ENCODE measurements at places on chromosomes 13 and 19.
A peak's percentile ranks its signal among the peaks of the same experiment; 100 is the strongest.

GRCh38 chr19:31595521-31595920 is 246.3 kb upstream of the TSHZ3 start:
- DNase-seq, result no peak

- no peak for DNase-seq
Observed at GRCh38 chr13:102869948-102870676, 24.3 kb downstream of the ERCC5 start.

GRCh38 chr19:54329476-54330165 is 9.3 kb downstream of the LILRA4 start:
- no peak for DNase-seq

DNA sequence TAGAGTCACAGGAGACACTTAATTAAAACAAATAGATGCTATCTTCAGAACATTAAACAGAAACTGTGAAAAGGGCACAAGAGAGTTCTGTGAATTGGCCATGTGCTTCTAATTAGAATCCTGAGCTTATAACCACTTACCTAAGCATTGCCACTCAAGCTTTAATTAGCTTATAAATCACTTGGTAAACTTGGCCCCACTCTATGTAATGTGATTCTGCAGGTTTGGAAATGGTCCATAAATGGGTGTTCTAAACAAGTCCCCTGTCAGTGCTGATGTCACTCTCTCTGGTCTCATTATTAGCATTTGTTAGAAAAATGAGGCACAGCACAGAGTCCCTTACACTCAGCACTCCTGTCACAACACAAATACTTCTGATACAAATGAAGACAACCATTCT is 18.0 kb downstream of the ZNF91 start:
- DNase-seq, result no peak

DNA sequence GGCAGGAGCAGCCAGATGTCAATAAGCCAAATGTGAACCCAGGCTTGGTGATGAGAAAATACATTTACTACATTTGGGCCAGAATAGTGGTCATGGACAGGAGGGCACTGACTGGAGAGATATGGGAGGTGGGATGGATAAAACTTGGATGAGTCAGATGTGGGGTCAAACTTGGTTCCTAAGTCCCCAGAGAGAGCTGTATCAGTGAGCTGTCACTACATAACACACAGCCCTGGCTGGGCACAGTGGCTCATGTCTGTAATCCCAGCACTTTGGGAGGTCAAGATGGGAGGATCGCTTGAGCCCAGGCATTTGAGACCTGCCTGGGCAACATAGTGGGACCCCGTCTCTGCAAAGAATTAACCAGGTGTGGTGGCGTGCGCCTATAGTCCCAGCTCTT is 51.6 kb upstream of the EHD2 start:
- DNase-seq, result no peak

DNA sequence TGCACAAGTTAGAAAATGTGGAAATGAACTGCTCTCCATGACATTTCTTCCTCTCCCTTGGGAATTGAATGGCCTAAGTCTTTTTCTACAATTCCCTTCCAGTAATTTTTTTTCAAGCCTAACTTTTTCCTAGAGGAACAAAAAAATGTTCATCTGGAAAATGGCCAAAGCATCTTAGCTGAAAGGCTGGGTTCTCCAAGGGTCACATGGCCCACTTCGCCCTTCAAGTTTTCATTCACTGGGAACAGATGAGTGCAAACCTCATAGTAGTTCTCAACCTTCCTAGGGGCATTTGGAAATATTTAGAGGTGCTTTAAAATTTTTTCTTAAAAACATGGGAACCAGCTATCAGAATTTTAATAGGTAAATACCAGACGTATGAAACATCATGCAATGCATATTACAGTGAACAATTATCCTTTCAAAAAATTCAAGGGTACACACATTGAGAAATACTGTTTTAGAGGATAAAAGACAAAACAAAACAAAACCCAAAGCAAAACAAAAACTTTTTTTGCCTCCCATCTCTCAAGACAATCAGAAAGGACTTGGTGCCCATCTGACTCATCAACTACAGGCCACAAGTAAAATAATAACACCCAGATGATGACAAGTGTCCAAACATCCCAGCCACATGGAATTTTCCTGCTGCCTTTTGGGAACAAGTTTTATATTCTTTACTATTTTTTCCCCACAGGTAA is 208.8 kb downstream of the SLITRK6 start:
- no peak for DNase-seq

DNA sequence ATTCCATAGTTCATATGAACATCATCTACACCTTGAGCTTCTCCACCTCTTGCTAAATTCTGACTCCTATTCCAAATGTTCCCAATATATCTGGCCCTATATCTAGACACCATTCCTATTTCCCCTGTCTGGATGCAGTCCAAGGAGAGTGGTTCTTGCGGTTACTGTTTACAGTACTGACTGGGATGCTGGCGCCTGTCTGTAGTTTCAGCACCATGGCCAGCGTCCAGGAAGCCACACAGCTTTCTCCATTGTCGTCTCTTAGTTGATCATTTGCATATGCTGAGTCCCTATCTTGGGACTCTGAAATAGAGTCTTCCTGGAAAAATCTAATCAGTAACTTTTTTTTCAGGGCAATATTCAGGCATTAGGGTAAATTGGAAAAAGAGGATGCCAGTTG is 14.9 kb downstream of the LAIR2 start:
- DNase-seq, result peak; percentile 9

- DNase-seq, result no peak
Observed at GRCh38 chr13:103542648-103543047, 476.4 kb upstream of the SLC10A2 start.

DNA sequence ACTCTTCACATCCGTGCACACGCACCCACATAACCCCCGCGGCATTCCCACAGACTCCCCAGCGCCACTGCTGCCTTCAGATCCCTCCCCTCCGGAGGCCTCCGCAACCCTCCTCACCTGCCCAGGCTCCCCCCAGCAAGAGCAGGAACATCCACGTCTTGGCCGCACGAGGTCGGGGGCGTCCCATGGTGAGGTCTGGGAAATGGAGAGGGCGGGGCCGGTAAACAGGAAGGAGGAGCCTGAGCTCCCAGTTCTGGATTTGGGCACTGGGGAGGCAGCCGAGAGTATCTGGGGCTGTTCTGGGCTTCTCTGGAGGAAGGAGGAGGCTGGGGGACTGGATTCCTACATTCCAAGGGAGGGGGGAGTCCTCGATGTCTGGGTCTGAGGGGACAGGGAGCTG is 423 bp downstream of the KLK8 start:
- DNase-seq, result no peak

DNA sequence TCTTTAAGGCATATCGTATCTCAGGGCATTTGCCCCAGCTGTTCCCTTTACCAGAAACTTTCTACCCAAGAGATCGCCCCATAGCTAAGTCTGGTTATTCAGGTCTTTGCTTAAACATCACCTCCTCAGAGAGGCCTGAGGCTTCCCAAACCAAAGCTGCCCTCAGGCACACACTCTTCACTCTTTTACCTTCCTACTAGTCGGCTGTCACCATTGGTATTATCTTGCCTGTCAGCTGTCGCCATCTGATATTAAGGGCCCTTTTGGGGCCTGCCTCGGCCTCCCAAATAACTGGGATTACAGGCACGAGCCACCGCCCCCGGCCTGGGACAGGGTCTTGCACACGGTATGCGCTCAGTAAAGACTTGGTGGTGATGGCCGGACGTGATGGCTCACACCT is 1.0 kb downstream of the GADD45GIP1 start:
- no peak for DNase-seq

DNA sequence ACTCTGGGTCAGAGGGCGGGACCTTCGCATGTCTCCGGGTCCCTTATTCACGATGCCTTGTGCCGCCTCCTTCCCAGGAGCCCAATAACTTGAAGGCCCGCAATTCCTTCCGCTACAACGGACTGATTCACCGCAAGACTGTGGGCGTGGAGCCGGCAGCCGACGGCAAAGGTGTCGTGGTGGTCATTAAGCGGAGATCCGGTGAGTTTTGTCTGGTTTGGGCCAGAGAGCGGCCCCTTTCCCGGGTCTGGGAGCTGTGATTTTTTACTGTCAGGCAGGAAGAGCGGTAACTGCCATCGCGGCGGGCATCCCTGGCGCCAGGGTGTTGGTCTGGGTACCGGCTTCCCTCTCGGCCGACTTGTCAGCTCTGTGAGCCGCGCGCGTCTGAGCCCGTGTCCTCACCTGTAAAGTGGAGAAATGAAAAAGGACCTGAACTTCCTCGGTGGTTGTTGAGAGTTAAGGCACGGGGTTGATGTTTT is 800 bp downstream of the RPL28 start:
- DNase-seq, result no peak

DNA sequence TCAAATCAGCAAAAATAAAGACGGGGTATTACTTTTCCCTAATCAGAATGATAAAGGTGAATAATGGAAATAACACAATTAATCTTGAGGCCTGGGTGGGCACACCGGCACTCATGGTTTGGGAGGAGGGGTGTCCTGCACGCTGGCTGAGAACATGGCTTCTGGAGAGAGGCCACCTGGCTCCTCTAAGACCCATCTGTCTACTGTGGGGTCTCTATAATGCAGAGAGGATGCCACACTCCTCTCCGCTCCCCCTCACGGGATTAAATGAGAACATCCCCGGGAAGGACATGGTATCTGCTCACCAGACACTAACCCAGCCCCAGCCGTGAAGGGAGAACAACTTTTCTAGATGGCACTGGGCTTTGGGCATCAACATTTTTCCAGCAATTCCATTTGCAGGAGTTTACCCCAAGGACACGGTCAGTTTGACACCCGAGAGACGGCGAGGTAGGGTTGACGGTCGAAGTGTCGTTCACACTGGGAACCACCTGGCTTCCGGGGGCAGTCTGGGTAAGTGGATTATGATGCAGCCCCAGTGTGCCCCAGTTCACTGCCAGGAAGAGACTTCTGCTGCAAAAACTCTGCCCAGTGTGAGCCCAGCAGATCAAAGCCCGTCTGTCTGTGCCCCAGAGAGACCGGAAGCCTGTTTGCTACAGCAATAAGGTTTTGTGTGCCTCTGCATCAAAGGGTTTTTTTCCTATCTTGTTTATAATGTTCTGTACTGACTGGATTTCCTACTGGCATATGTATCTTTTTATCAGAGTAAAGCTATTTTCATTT is 56.6 kb downstream of the CEBPG start:
- DNase-seq, result no peak

DNA sequence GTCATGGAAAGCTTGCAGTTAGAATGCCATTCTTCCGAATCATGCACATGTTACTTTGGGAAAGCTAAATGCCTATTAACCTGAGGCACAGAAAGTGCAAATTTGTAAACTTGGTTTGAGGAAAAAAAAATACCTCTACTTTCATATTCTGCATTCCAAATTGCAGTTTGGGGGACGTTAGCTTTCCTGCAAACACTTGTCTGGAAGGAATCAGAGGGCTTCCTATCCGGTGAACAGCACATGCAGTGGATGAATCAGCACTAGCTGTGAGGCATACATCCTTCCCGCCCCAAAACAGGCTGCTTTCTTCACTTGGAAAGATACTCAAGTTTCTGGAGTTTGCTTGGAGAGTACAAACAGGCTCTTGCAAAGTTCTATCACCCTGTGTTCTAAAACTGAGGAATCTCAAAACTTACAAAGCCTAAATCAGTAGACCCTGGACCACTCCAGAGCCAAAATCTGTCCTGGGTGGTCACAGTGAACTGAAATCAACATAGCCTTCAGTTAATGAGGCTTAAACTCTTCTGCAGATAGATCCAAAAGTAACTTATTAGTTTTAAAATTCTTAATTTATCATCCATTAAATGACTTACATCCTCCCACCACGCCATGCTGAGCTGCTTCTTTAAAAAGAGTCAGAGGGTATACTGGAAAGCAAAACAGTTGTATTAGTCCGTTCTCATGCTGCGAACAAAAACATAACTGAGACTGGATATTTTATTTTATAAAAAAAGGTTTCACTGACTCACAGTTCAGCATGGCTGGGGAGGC is 802.3 kb upstream of the ARGLU1 start:
- peak; percentile 62 for DNase-seq

DNA sequence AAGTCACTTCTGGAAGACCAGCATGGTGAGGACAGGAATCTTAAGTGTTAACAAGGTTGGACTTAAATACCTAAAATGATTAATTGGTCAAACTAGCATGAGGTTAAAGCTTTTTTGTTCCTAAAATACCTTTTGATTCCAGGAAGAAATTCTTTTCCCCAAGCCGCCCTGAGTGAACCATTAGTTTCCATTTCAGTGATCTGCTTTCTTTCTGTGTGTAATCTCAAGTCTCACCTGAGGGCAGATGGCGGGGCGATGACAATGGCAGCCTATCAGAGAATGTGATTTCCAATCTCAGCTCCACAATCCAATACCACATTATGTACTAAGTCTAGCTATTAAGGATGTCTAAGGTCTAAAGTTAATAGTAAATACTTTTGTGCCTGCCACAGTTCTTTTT is 390.9 kb upstream of the SGCG start:
- no peak for DNase-seq

- DNase-seq, result no peak
Observed at GRCh38 chr13:99932912-99933311, 38.7 kb downstream of the ZIC5 start.

DNA sequence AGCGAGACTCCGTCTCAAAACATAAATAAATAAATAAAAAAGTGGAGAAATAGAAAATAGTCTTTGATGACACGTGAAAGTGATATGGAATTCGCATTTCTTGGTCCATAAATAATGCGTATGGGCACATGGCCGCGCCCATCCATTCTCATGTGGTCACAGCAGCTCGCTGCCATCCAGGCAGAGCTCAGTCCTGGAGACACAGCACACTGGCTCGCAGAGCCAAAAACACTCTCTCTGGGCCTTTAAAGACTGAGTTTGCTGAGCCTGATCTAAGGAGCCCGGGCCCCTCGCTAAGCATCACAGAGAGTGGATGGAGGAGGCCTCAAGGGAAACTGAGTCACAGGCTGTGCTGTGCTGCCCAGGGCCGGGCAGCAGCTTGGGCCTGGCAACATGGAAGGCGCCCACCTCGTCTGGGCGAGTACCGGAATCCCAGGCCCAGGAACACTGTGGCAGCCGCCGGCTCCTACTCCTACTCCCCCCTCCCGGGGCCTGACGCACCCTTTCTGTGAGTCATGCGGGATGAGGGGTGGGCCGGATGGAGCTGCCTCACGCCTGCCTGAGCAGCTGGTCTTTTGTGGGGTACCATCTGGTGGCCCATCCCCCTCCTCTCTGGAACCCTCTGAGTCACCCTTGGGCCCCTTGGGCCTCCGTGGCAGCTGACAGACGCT is 28.9 kb upstream of the CACTIN start:
- DNase-seq, result peak; percentile 97

DNA sequence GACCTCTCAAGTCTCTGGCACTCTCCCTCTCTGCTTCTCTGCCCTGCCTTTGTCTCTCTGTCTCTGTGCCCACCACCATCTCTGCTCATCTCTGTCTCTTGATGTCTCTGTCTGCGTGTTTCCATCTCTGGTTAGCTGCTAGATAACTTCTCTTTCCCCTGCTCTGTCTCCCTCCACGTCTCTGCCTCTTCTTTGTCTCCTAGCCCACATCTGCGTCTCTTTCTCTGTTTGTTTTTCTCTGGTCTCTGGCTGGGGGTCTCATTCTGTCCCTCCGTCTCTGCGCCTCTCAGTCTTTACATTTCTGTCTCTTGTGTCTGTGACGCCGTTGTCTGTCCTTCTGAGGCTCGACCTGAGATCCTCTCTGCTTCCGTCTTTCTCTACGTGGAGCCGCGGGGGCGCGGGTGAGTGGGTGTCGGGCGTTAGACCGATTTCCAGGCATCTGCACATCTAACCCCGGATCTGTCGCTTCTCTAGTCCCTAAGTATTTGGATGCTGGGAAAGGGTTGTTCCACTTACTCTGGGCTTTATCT is 386 bp downstream of the GIPR start:
- no peak for DNase-seq
